ENCODE measurements at places on chromosomes 1 and 21.

DNA sequence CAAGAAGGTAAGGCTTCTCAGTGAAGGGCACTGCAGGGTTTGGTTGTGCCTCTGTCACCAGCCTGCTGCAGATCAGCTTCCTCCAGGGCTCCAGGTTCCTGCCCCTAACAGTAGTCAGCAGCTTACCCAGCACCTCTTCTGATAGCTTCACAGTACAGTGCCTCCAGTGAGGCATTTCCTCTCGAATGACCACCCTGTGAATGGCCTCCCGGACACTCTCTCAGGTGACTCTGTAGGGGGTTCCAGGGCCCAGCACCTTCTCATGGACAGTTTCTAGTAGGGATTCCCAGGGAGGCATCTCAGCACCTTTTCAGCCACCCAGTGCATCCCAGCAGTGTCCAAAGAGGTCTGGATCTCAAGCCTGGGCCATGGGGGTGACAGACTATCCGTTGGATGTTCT, 28.4 kb downstream of the USP48 start:
- no peak for DNase-seq

DNA sequence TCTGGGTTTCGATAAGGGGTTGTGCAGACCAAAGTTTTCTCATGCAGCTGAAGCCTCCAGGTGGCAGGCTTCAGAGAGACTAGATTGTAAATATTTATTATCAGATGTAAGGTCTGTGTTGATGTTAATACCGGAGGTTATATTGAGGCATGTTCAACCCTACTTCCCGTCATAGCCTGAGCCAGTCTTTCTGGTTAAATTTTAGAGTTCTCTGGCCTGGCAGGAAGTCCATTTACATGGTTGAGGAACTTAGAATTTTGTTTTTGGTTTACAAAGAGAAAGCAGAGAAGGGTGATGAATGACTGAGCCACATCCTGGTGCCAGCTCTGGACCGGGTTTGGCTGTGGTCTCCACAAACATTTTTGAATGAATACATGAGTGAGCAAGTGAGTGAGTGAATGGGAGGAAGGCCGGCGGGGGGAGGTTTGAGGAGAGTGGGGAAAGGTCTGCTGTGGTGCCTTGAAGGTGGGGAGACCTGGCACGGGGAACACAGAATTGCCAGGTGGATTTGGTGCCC, 218.5 kb downstream of the DISC1 start:
- DNase-seq: no peak

GRCh38 chr1:119703666-119704450, 7.9 kb upstream of the PHGDH start:
- DNase-seq: no peak

GRCh38 chr21:37787456-37787855, 128.8 kb downstream of the KCNJ6 start:
- peak; percentile 87 for DNase-seq

- no peak for DNase-seq
These were observed 111.0 kb downstream of the NTNG1 start for GRCh38 chr1:107251839-107252238.

DNA sequence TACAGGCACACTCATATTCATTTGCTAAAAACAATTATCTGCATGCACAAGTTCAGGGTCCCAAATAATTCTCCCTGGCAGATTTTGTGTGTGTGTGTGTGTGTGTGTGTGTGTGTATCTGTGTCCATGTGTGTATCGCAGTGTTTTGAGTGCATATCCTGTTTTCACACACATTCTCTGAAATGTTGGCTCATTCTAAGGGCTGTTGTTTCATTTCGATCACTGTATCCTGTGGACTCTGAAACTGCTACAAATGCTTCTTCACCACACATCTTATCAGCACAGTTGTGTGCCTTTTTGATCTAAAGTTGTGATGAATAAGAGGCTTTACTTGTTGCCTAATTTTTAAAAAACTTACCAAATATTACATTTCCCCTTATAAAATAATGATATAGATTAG, 34.6 kb downstream of the NR5A2 start:
- DNase-seq: no peak

- DNase-seq: no peak
These were observed 87.0 kb upstream of the RUNX1 start for GRCh38 chr21:35136106-35136505.

DNA sequence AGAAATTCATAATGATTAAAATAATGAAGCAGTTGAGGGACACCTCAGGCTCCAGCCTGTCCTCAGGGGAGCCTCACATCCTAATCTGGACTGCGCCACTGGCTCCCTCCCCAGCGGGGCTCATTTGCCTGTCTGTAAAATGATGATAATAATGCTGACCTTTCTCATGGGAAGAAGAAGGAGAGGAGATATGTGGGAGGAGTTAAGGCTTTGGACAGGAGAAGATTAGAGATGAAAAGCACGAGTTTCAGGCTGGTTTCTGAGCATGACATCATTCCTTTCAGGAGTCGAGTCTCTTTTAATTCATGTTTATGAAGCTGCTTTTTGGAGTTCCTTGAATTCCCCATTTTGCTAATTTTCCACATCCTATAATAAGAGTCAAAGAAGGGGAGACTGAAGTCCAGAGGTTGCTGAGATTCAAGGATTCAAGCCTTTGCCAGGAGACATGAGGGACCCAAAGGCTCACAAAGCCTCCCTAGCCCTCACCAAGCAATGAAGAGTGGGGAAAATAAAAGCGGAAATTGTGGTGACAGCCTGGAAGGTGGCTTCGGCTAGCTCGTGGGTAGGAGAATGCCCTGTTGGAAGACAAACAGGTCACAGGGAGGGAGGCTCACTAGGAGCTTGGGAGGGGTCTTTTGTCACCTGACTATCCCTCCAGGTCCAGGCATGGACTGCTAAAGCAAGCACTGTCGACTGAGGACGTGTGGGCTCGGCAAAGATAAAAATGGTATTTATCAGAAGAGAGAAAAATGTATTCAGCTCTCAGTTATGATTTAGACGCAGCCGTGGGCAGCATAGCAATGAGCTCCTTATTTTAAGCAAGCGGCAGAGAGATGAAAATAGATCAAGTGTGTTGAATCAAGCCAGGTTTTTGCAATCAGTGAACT, 27.5 kb upstream of the STMN1 start:
- DNase-seq: no peak

DNA sequence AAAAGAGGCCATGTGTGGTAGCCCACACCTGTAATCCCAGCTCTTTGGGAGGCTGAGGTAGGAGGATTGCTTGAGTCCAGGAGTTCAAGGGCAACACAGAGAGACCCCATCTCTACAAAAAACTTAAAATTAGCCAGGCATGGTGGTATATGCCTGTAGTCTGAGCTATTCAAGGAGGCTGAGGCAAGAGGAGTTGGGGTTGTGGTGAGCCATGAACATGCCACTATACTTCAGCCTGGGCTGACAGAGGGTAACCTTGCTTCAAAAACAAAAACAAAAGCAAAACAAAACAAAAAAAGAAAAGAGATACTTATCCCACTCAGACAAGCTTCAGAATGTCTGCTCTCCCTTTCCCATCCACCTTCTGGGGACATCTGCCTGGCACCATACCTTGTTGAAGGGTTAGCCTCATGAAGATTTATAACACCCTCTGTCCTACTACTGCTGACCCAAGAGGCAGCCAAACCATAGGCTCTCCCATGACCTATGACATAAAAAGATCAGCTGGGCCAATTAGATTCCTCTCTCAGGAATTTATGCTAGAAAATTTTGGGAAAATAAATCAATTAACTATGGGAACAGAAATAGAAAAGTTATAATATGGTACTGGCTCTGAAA, 13.2 kb downstream of the TMCO1 start:
- DNase-seq: no peak

- no peak for DNase-seq
These were observed 694 bp downstream of the ZBTB7B start for GRCh38 chr1:155003227-155003765.

GRCh38 chr1:46809904-46810303, 11.1 kb downstream of the CYP4B1 start:
- no peak for DNase-seq

DNA sequence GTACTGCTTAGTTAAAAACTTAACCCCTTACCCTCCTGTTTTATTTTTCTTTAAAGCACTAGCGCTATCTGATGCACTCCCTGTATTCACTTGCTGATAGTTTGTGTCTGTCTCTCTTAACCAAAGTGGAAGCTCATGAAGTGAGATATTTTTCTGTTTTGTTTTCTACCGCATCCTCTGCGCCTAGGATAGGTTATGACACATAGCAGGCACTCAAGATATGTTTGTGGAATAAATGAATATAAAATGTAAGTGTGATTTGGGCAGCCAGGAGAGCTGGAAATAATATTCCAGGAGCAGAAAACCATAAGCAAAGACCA, 49.0 kb upstream of the MRPS6 start:
- no peak for DNase-seq

Data from fibroblast of pulmonary artery (primary cell).